SW480 (cell line): ENCODE measurements at places on chromosomes 7 and 10.

- no peak for DNase-seq
Observed at GRCh38 chr10:52568309-52568708, 204.3 kb downstream of the MBL2 start.

DNA sequence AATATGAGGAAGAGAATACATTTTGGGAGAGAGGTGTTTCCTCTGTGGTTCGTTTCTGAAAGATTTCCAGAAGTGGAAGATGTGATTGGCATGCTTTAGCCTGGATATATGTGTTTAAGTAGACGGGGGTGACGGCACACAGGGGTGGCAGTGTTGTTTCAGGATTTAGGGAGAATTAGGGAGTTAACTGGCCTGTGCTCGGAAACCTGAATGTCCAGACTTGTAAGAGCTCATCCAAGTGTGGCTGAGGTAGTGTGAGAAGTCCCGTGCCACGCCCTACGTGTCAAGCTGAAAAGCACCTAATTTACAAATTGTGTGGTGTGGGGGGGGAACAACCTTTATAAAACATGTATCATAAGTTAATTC, 1.1 kb downstream of the RALA start:
- DNase-seq = peak; percentile 41

DNA sequence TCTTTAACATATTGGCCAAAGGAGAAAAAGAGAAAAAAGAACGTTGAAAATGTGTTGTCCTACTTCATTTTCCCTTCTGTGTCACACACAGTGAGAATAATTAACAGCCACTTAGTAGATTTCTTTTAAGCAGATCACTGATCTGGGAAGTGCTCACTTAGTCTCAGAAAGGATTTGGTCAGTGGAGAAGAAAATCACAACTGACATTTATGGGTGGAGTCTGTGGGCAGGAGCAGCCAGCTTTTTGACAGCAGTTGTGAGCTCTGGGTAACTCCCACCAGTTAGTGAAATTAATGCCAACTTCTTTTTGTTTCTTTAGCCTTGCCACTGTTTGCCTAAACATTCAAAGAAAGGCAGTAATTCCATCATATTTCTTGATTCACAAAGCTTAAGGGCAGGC, 49.7 kb downstream of the CDK14 start:
- DNase-seq = no peak

- no peak for DNase-seq
Observed at GRCh38 chr10:60564475-60564874, 174.8 kb upstream of the ANK3 start.

GRCh38 chr7:36305648-36306047, 84.0 kb upstream of the ANLN start:
- DNase-seq = no peak

DNA sequence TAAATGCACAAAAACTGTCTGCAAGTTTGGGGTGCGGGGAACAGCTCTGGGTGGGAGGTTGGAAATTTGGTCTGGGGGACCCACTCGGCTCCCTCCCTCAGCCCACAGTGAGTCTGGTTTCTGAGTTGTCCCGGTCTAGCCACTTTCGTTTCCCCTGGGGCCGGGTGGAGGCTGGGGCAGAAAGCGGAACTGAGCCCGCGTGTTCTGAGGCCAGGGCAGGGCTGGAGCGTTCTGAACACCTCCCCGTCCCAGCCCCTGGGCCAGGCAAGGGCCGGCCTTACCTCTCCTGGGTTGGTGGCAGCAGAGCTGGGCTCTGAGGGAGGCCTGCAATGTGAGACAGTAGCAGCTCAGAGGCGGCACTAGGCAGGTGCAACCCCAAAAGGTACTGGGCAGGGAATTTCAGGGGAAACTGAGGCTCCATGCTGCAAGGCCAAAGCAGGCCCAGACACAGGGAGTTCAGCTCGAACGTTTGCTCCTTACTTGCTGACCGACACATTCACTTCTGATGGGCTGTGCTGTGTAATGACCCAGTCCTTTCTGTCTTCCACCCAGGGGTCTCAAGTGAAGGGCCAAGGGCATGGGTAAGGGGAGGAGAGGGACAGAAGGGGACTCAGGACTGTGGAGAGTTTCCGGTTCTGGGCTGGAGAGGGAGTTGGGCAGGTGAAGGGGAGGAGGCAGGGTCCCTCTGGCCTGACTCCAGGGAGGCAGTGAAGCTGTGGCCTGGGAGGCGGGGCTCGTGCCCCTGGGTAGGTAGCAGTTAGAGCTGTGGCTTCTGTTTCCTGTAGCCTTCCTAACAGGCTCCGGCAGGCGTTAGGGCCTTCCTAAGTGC, 3.0 kb downstream of the IRF5 start:
- no peak for DNase-seq

DNA sequence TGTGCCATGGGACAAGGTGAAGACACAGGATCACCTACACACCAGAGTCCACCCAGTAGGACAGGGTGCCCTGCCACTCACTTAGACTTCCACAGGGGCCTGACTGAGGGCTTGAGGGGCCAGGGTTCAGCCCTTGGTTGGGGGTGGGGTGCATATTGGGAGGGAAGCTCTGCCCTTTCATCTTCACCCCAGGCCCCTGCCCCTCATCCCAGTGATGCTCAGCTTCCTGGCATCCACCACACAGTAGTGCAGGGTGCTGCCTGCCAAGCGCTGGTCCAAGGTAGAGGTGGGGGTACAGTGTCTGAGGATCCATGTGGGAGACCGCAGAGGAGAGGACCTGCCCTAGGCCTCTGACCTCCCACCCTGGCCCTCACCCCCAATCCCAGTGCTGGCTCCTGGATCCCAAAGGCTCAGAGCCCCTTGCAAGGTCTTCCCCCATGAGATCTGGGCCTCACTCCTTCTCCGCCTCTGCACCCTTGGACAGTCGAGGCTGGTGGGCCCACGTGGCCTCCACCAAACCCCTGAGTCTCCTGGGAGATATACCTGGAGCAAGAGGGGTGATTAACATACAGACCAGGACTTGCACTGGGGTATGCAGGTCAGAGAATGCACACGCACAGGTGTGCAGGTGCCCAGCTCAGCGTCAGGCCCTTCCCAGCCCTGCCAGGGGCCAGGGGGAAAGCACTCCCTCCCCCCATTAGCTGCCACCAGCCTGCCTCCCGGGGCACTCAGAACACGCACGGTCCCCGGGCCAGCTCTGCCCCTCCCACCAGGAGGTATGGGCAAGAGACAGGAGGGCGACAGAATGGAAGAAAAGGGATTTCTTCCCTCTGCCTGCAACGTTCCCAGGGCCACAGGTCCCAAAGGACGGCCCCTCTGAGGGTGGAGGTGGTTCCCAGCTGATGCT, 8.6 kb upstream of the IRF5 start:
- DNase-seq = no peak

DNA sequence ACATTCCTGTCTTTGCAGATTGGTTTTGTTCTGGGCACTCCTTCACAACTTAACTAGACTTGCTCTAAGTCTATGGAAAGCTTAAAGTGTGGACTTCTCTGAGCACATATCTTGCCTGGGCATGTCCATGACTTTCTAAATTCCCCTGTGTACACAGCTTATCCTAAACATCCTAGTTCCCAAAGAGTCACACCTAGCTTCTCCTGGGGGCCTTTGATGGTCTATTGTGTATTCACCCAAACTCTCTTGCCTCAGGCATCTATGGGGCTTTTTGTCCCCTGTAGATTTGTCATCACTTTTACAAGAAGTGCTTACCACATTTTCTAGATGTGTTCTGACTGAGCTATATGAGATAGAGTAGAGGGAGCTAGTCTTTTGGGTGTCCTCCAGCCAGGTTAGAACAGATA, 12.2 kb upstream of the ZNF488 start:
- no peak for DNase-seq

DNA sequence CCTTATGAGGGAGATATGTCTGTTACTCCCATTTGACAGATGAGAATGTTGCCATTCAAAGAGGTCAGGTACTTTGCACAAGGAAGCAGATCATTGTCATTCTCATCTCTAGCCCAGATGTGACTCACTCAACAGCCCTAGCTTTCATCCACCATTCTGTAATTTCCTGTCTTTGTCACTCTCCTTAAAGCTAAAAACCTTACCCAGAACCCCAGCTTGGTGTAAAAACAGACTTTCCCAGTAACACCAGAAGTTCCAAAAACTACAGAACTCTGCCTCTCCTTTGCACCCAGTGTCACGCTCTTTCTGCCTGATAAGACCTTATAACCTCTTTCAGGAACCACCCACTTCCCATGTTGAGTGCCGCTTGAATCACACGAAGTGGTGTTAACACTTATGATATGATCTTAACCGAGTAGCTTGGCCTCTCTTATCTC, 89.1 kb upstream of the SP4 start:
- DNase-seq = no peak

DNA sequence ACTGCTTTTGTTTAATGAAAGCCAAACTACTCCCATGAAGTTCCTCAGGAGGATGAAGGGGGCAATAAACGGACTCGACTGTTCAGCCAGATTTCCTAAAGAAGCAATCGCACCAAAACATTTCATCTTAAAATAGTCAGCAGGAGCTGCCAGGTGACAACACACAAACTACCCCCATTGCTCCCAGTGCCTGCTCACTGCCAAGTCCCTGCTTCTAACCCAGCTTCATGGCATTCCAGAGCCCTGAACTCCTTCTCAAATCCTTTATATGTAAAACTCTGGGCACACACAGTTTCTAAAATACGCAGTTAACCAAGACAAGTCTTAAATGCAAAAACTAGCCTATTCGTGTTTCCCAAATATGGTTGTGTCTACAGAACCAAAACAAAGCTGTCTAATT, 110.0 kb downstream of the SORBS1 start:
- no peak for DNase-seq

GRCh38 chr7:72430531-72430930, 18.4 kb upstream of the CALN1 start:
- no peak for DNase-seq

GRCh38 chr10:5094265-5095205, at the start of gene AKR1C3:
Gene AKR1C3 (plus strand): TSS chr10:5094414. CDS start chr10:5094445, 31 bp downstream.
- DNase-seq = peak; percentile 74

DNA sequence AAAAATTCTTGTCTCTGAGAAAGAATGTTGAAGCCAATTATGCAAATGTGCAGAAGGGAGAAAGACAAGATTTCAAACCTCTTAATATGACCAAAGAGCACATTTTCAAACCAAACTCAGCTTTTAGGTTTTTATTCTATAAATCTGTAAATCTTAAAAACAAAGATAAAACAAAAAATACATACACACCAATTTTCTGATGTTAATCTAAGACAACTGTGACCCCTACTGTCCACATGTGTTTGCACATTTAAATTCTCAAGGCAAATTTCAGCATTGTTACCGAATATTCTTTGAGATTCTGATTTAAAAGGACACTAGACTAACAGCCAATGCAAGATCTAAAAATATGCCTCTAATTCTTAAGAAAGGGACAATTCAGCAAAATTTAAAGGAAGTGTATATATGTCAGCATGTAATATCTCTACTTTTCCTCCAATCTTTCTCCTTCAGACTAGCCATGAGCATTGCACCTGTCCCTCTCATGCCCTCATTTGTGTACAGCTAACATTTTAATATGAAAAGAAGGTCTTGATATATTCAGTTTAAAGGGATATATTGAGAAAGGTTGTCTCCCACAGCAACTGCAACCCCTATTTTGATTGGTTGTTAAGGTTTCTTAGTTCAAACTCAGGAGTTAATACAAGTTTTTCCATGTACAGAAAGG, 417.9 kb downstream of the IPMK start:
- DNase-seq = peak; percentile 4

- DNase-seq = no peak
Observed at GRCh38 chr10:44263771-44264170, 121.1 kb downstream of the CXCL12 start.

- no peak for DNase-seq
Observed at GRCh38 chr7:11768263-11768662, 63.7 kb downstream of the THSD7A start.

DNA sequence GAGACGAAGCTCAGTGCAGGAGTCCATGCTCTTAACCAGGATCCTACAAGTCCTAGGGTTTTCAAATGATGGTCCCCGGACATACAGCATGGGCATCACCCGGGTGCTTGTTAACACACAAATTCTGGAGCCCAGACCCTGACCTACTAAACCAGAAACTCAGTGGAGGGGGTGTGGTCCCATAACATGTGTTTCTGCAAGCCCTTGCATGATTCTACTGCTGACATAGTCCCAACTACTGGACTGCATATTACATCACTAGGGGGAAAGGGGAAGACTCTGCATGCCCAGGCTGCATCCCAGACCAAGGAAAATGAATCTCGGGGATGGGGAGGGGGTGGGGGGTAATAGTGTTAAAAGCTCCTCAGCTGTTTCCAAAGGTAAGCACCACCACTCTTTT, 40.3 kb downstream of the GRB10 start:
- DNase-seq = no peak

GRCh38 chr7:155864271-155864985, 52.2 kb upstream of the SHH start:
- DNase-seq = no peak

DNA sequence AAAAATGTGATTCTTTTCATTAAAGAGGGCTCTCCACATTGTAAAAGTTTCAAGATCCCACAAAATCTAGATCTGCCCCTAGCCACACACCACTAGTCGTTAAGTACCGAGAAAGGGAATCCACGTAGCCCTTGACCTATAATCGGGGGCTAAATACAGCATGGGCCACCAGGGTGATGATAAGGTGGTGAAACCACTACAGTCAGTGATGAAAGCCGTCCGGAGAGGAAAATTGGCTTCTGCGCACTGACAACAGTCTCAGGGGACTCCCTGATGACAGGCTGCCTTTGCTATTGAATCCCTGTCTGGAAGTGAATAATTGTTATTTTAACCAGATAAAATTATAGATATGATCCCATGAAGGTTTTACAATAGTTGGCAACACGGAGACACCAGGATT, 4.6 kb downstream of the TECTB start:
- DNase-seq = no peak

DNA sequence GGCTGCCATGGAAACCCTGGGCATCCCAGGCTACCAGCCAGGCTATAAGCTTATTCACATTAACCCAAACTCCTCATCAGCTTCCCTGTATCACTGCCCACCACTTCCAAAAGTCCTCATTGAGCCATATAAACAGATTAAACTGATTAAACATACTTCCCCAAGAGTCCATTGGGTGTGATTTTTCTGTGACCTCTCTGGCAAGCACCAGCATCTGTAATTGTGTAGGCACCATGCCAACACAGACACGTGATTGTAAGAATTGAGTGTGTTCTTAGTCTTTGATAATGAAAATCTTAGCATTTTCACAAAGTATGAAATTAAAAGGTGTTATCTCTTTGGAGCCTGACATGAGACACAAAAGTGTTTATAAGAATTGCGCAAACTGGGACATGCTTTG, 679.3 kb downstream of the TYW1 start:
- no peak for DNase-seq

DNA sequence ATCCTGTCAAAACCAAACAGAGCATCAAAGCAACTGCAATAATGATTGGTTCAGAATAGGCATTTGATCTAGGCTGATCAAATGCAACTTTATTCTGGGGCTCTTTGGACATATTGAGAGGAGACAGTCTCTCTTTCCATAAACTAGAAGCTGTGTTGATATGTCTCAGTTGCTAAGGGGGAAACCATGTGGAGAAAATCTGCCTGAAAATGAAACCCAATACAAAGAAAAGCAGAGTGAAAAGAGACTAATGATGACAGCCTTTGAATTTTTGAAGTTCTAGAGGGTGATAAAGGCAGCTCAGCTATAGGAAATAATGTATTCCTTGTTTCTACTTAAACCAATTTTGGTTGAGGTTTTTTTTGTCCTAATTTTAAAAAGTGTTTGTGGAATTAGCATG, 941.8 kb upstream of the POT1 start:
- no peak for DNase-seq

- no peak for DNase-seq
Observed at GRCh38 chr10:17465328-17466125, 11.1 kb upstream of the ST8SIA6 start.
